SK-N-DZ (cell line): ENCODE measurements at places on chromosomes 2 and 18.

- no peak for DNase-seq
Observed at GRCh38 chr2:128608921-128609880, 290.5 kb upstream of the HS6ST1 start.

- DNase-seq, result no peak
Observed at GRCh38 chr2:48134704-48135103, 228.4 kb upstream of the FBXO11 start.

DNA sequence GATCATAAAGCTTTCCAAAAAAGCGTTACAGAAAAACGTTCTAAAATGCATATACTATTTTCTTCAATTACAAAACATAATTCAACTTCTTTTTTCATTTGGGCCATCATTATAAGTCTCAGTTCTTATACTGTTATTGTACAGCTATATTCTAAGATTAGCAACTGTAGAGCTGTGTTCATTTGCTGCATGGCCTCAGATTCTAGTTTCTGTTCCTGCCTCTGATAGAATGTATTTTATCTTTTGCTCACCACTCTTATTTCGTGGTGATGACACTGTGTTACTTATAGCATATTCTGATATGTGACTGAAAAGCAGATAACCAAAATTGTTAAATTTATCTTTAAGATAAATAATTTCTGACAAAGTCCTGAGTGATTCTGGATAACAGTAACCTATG, 67.2 kb downstream of the PTRHD1 start:
- no peak for DNase-seq

DNA sequence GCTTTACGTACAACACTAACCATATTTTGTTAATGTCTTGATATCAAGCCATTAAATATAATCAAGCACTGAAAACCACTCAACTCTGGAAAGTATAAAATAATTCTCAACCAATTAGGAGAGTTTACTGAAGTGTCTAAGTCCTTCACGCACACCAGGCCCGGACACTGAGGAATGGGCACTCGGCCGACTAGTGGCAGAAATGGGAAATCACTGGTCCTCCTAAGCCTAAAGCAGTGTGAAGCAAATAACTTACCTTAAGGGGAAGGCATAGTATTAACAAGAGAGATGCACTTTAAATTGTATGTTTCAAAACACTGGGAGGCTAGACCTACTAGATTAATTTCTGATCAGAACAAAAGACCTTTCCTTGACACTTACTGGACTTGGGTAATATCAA, 45.7 kb downstream of the FAM210A start:
- DNase-seq, result peak; percentile 17

DNA sequence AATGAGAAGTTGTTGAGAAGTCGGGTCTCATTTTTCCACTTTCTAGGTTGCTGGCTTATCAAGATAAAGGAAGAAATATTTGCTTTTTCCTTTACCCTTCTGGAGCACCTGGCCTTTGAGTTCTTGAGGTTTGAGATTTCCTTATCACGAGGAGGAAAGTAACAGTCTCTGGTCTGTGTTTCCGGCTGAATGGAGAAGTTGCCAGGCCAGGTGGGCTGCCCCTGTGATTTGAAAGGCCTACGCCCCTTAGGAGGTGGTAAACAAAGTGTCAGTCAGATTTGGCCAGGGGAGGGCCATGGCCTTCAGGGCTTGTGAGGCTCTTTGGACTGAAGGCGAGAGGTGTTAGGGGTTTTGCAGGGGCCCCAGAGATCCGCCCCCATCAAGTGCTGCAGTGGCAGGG, 156.7 kb upstream of the HAAO start:
- no peak for DNase-seq

DNA sequence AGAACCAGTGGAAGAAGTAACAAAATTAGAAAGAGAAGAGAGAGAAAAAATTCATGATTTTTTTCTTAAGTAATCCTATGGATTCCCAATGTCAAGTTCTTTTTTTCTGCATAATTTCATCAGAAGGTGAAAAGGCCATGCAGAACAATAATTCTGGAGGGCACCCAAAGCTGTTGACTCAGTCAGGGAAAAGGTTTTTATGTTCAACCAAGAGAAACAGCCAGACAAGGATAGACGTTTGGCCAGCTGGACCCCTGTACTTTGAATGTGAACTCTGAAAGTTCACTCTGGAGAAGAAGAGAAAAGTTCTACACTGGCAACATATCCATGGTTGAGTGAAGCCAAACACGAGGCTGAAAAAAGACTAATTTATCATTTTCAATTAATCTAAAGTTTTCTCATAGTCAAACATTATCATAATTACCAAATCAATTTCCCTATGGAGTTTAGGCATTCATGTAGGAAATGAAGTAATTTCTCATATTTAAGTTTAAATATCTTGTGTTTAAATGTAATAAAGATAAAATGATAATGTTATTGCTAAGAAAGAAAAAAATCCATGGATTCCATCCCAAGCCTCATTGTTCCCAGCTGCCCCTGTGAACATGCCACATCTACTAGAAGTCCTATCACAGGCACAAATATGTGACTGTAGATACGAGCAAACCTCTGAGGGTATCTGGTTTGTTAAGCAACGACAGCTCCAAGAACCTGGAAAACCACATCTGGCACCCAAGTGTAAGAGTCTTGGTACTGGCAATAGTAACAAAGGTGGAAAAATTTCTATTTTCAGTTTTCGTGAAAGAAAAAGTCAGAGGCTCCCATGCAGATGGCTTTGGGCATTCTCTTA, 742.7 kb upstream of the ACVR2A start:
- no peak for DNase-seq

- DNase-seq, result no peak
Observed at GRCh38 chr2:177542396-177542795, 149.8 kb downstream of the AGPS start.

GRCh38 chr18:44855681-44856080, 175.0 kb downstream of the SETBP1 start:
- no peak for DNase-seq

GRCh38 chr2:41926614-41927580, 120.9 kb upstream of the PKDCC start:
- DNase-seq, result peak; percentile 42

DNA sequence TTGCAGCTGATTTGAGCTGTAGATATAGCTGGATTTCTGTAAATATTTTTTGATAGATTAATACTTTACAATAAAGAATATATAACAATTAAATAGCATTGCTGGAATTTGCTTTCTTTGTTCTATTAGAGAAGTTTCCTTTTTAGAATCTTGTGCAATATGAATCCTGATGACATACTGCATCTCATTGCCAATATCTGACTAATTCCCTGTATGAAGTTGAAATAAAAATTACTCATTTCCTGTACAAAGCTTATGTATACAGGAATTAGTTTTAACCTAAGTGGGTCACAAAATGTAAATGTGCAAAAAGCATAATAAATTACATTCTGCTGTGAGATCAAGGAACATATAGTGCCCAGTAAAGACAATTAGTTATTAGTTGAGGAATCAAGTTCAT, 72.8 kb upstream of the TMEFF2 start:
- DNase-seq, result no peak

DNA sequence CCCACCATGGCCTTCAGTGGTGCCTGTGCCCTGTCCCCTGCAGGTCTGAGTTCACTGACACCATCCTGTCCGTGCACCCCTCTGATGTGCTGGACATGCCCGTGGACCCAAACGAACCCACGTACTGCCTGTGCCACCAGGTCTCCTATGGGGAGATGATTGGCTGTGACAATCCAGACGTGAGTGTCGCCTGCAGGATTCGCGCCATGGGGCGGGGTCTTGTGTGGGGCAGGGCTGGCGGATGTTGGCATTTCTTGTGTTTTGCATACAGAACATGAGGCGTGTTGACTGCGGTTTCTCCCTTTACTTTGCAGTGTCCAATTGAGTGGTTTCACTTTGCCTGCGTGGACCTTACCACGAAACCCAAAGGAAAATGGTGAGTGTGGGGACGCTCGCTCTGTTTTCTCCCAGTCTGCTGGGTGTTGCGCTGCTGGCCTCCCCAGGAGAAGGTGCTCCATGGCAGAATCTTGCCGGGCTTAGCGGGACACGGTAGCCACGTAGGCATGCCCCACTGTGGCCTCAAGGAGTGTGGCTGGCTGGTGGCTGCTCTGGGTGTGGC, 11.5 kb upstream of the D2HGDH start:
- DNase-seq, result no peak

DNA sequence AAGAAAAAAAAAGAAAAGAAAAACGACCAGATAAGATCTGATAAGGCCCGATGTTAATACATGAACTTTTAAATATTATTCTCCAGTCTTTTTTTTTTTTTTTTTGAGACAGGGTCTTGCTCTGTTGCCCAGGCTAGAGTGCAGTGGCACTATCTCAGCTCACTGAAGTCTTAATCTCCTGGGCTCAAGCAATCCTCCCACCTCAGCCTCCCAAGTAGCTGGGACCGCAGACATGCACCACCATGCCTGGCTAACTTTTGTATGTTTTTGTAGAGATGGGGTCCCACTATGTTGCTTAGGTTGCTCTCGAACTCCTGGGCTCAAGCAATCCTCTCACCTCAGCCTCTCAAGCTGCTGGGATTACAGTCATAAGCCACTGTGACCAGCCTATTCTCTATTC, 1.6 kb downstream of the ABCG5 start:
- no peak for DNase-seq

- DNase-seq, result no peak
Observed at GRCh38 chr18:79328887-79329286, 66.8 kb upstream of the NFATC1 start.

DNA sequence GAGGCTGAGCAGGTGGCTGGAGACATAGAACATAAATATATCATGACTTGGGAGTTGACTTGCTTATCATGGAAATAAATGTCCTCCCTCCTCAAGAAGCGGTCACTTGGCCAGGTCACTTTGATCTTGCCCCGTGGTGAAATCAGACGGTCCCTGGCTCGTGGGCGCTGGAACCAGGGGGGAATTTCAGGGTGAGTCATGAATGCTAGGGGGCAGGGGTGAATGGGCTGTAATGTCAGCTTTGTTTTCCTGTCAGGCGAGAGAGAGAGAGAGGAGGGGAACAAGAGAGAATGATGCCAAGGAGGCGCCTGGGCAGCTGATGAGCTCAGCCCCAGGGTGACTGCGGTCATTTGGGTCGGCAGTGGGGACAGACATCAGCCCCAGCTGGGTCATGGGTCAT, 47.7 kb downstream of the RRM2 start:
- no peak for DNase-seq

- DNase-seq, result peak; percentile 24
Observed at GRCh38 chr2:191678437-191679100, 633 bp downstream of the NABP1 start.

GRCh38 chr2:20600756-20601325, 50.1 kb downstream of the HS1BP3 start:
- no peak for DNase-seq

DNA sequence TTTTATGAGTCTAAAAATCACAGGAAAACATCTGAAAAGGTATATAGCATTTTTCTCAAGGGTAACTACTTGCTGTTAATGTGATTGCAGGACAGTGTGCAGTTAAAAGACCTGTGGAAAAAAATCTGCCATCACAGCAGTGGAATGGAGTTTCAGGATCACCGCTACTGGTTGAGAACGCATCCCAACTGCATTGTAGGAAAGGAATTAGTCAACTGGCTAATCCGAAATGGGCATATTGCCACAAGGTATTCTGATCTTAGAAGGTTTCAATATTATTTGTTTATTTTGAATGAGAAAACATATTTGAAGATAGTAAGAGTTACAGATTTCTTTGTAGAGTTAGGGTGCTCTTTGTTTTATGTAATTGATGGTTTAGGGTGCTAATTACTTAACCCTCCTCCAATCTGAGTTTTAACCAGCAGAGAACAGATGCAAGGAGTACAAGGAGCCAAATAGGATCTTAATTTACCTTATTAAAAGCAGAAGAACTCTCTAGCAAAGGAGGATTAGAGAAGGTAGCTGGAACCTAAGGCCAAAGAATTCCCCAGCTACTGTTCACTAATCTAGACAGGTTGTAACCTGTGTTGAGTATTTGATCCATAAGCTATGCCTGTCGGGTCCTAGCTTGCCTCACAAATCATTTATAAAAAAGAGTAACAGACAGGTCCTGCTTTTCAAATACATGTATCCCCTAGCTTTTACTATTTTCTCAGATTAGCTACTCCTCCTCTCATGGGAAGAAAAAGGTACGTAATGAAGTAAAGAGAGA, 35.0 kb downstream of the PIKFYVE start:
- DNase-seq, result no peak

DNA sequence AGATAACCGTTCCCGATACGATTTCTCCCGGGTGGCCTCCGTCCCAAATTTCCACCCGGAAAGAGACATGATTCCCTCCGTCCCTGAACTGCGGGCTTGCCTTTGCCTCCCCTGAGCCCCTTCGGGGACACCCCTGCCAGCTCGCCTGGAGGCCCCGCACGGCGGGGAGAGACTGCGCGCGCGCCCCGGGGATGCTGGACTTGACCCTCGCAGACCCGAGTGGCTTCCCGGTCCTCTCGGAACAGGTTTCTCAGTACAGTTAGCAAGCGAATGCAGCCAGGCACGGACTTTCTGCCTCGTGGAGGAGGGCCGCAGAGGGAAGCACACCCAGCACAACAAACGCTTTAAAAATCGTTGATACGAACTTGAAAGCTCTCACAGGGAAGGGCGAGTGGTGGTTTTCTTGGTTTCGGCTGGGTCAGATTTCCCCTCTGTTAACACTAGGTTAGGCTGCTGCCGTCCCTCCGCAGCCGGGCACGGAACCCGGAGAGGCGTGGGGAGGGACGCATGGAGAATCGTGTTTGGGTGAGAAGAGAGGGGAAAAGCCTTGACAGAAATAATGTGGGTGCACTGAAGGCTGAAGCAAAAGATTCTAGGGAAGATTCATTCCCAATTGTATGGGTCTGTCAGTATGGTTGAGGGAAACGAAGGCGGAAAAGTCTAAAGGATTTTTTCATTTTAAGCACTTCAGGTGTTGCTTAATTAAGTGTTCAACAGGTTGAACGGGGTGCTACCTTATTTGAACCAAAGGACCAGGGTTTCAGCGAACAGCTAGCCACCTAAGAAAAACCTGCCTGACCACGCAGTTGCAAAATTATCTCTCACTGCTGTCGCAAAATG, 916 bp downstream of the TNFRSF11A start:
- no peak for DNase-seq

DNA sequence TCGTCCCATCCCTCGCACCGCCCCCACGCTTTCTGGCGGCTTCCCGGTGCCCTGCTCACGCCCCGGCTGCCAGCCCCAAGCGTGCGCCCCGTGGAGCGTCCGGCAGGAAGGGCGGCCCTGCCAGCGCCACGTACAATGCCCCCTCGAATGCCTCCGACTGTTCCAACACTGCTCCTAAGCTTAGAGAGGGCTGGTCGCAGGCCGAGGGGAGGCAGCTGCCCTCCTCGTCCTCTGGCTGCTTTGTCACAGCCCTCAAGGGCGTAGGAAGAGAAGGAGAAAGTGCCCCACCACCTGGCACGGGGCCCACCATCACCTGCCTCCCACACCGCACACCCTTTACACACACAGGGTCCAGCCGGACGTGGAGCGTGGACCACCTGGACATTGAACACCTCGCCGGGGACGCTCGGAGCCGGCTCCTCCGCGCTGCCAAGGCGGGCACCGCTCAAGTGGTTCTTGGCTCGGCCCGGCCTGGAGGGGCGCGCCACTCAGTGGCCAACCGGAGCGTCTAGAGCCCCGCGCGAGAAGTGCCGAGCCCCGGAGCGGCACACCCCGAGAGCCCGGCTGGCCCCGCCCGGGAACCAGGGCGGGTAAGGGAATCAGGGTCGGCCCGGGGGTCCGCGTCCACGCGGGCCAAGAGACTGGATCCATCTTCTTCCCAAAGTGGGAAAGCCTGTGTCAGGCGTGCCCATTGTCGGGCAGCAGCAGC, 830 bp downstream of the DNER start:
- no peak for DNase-seq

- DNase-seq, result peak; percentile 42
Observed at GRCh38 chr2:241868661-241869081, 858 bp upstream of the RTP5 start.
